Stimulated activated CD8-positive, alpha-beta memory T cell treated with anti-CD3 and anti-CD28 coated beads, Interleukin-4, amount 100 ng/mL, for 24 hours (primary cell): ENCODE measurements at places on chromosomes 1 and 21.

DNA sequence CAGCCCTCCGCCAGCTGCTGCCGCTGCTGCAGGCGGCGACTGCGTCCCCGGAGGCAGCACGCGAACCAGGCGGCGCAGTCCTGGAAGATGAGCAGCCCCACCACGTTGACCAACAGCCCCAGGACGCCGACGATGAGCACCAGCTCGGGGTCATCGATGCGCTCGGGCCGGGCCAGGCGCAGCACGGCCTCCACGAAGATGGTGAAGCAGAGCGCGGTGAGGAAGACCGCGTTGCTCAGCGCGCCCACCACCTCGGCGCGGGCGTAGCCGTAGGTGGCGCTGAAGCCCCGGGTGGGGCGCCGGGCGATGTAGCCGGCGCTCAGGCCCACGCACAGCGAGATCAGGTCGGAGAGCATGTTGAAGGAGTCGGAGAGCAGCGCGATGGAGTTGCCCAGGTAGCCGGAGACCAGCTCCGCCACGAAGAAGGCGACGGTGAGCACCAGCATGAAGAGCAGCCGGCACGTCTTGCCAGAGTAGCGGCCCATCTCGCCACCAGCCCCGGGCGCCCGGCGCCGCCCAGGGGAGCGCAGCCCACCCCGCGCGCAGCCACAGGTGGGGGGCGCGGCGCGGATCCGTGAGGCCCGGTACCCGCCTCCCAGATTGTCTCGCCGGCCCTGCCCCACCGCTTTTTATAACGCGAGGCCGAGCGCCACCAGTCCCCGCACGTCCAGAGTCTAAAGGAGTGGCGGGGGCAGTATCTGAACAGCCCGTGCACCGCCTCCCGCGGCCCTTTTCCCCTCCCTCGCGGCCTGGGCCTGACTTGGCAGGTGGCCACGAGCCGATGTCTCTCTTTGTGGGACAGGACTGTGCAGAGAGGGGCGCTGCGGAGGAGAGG lies at the start of gene SLC30A10:
TSS of gene SLC30A10 (minus strand) at position 602 of the 835 bp plus-strand sequence. CDS start at position 485, 117 bp downstream.
- no peak for DNase-seq

GRCh38 chr1:224300346-224300745 lies 29.6 kb downstream of the NVL start:
- DNase-seq = no peak

DNA sequence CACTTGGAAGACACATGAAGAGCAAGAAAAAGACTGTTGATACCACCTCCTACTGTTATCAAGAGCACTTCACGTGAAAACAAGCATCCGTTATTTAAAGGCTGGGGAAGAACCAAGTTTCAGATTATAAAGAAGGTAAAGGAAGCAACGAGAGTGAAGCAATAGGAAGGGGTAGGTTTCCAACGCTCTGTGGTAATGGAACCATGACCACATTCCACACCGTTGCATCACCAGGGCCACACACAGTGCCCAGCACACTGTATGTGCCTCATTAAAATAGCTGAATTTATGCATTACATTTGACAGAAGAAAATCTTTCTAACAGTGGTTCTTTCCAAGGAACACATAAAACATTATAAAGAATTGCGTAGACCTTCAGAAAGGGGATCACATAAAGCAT lies 435.8 kb downstream of the MRPL39 start:
- no peak for DNase-seq

- DNase-seq = no peak
Observed at GRCh38 chr1:228842094-228842775, 107.0 kb downstream of the RHOU start.

DNA sequence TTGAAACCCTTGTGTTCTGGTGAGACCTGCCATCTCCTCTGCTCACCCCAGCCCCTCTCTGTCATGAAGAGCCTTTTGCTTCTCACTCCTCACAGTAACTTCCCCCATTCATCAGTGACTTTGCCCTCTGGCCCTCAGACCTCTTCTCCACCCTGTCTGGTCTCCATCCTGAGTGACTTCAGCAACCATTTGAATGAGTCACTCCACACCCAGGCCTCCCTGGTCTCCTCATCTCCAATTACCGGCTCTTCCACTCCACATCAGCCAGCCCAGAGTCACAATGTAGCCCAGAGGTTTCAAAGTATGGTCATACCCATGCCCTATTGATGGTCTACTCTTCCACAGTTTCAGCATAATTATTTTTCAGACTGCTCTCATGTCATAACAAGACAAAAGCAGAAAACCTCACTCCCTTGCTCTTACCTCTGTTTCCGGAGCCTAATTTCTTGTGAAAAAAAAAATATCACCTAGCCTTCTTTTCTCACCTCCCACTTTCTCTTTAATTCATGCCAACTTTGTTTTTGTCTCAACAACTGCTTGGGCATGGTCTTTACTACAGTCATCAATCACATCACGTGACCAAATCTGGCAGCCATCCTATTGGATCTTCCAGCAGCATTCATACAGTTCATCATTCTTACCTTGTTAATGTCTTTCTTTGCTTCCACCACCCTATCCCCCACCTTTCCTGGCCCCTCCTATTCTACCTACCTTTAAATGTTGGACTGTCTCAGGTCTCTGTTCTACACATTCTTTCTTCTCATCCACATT lies 35.6 kb upstream of the NEK7 start:
- DNase-seq = no peak

DNA sequence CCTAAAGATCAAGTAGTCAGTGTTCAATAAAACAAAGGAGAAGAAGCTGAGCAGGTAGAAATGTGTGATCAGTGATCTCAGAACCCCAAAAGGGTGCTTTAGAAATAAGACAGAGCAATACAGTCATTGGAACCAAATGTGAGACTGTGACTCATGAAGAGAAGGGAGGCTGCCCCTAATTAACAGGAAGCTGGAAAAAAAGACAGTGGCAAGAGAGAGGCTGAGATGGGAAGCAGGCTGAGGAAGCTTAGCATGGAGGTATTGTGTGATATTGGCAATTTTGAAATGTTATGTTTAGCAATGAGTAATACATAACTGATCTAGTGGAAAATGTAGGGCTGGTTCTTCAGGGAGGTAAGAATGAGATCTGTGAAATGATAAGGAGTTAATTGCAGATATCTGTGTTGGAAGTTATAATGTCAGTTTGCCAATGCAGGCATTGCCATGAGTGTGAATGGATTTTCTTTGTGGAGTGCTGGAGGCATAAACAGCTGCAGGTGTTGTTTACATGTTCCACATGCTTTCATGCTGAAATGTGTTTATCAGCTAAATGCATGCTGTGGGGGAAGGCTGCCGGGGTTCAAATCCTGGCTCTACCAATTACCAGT lies 90.6 kb upstream of the CACNA1E start:
- no peak for DNase-seq

DNA sequence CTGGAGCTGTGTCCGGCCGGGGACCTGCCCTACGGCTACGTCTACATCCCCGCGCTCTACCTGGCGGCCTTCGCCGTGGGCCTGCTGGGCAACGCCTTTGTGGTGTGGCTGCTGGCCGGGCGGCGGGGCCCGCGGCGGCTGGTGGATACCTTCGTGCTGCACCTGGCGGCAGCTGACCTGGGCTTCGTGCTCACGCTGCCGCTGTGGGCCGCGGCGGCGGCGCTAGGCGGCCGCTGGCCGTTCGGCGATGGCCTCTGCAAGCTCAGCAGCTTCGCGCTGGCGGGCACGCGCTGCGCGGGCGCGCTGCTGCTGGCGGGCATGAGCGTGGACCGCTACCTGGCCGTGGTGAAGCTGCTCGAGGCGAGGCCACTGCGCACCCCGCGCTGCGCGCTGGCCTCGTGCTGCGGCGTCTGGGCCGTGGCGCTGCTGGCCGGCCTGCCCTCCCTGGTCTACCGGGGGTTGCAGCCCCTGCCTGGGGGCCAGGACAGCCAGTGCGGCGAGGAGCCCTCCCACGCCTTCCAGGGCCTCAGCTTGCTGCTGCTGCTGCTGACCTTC lies 412 bp downstream of the GPR25 start:
- DNase-seq = no peak

DNA sequence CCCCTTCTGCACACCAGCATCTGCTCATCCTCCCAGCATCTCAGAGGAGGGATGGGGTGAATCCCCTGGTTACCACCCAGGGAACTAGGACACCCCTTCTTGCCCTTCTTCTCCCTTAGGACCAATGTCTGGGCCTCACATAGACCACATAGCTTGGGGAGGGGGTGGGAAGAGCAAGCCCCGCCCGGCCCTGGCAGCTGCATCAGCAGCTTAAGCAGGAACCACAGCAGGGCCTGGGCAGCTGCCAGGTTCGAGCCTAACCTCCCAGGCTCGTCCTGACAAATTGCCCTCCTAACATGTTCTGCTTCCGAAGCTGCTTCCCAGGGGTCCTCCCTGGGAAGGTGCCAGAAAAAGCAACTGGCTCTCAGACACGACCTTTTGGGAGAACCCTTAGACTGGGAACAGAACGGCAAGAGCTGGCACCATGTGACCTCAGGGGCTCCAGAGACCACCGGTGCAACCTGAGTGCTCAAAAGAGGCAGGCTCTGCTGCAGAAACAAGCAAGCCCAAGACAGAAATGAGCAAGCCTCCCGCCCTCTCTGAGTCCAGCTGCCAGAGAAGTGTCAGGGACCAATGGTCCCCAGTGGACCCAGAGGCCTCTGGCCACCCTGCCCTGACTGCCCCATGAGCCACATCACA lies 18.4 kb upstream of the CLSTN1 start:
- no peak for DNase-seq

- DNase-seq = no peak
Observed at GRCh38 chr1:106836708-106837107, 219.8 kb upstream of the PRMT6 start.

- no peak for DNase-seq
Observed at GRCh38 chr1:12466816-12467215, 151.2 kb downstream of the DHRS3 start.
